ENCODE measurements at places on chromosomes 2 and 18.

DNA sequence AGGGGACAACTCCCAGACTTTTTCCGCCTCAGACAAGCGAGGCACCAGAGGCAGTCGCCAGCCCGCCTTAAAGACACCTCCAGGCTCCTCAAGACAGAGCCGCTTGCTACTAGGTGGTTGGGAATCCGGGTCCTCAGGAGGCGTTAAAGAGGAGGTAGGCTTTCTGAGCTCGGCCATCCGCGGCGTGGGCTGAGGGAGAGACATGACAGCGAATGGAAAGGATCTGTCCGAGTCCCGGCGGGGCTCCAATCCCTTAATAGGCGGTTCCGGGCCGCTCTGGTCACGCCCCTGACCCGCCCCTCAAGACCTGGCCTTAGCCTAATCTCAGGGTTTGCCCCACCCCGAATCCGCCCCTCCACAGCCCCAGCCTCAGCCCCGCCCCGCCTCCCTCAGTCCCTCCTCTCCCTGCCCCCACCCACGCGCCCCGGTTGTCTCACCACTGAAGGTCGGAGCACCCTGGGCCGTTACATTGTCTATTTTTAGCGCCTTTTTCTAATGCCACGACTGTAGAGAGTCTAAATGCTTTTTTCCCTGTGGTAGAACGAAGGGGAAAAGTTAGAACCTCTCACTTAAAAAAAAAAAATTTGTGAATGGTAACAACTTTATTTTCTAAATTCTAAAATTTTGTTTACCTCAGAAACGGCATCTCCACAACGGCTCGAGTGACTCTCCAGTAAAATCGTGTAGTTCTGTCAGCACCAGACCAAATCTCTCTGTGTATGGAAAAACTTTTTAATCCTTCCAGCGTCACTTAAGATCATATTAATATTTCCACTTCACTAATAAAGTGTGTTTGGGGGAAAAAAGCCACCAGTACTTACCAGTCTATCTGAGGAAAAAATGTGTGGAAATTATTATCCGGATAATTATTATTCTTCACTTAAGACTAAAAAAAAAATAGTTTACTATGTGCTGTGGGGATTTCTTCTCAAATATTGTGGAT lies at the start of gene RAD51AP2:
Gene RAD51AP2, minus strand, starts transcription at position 229 of the 943 bp plus-strand sequence. Its CDS starts 25 bp downstream, at position 204.
- peak; percentile 89 for DNase-seq

- DNase-seq = no peak
Measured at GRCh38 chr2:74846481-74846880, 12.6 kb downstream of the HK2 start.

GRCh38 chr2:232633413-232634205 lies at the start of gene EFHD1:
Gene EFHD1 (plus strand): TSS chr2:232633604. CDS start chr2:232633705, 101 bp downstream.
- DNase-seq = peak; percentile 59

- DNase-seq = no peak
Measured at GRCh38 chr2:10956006-10956790, 44.5 kb downstream of the KCNF1 start.

- DNase-seq = peak; percentile 7
Measured at GRCh38 chr2:50535971-50536759, 495.8 kb downstream of the NRXN1 start.

- peak; percentile 95 for DNase-seq
Measured at GRCh38 chr2:203811491-203812221, 55.9 kb upstream of the CTLA4 start.

DNA sequence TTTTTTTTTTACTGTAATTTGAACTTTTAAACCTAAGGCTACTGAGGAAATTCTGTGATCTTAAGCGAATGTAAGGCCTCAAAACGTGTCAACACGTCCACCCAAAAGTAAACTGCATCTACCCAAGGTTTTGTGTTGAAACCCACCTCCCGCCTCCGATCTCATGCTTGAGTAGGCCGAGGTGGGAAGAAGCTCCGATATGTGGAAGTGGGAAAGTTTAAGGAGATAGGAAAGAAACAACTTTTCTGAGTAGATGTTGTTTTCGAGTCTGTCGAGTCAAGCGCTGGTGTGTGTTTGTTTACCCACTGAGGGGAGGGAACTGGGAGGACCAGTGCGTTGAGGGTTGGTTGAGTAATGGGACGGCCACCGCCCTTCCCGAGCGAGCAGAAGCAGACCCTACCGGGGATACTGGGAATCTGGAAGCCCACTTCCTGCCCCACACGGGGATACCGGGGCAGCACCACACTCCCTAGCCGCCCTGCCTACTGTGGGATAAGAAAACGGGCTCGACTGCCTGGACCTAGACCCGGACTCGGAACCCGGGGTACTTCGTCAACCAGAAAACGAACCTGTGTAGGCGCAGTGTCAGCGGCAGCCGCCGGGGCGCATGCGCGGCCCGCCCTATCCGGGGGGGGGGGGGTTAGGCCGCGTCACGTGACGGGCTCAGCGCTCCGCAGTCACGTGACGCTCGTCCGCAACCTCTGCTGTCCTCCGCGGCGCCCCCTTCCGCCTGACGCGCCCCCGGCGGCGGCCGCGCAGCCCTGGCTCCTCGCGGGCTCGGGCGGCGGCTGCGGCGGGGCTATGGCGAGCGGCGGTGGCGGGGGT lies at the start of gene RETREG2:
Gene RETREG2, plus strand, starts transcription at position 724 of the 825 bp plus-strand sequence. Its CDS starts 78 bp downstream, at position 802.
- DNase-seq = peak; percentile 88

GRCh38 chr18:77469131-77469530 lies 219.5 kb downstream of the GALR1 start:
- DNase-seq = no peak

GRCh38 chr2:167506395-167506794 lies 618.1 kb downstream of the XIRP2 start:
- DNase-seq = peak; percentile 16

DNA sequence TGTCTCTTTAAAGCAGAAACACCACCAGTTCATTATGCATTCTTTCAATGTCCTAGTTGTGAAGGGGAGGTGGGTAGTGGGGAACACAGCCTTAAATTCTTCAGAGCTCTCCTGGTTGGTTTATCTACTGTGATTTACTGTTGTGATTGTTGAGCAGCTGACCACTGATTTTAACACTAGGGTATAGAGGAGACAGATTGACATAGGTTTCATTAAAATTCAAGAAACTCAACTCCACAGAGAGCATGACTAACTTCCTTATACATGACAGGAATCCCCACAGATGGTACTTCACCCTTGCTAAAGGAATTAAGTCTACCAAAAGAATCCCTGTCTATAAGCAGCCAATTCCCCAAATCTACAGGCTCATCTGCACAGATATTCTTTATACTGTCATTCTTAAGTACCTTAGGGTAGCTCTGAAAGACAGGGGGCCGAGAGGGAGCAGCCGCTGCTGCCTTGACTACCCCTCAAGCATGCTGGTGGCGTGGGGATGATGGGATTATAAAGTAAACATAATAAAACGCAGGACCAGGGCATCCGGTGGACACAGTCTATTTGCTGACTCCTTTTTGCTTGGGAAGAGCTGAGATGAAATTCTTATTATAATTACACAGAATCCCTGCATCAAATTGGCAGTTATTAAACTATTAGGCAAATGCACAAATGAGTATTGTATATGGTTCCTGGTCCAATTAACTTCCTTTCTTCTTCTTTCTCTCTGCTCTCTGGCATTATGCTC lies 1377.6 kb upstream of the PIK3C3 start:
- DNase-seq = no peak

GRCh38 chr2:23530909-23531276 lies 145.9 kb downstream of the KLHL29 start:
- DNase-seq = no peak

- no peak for DNase-seq
Measured at GRCh38 chr2:64595397-64596176, 58.1 kb downstream of the SERTAD2 start.

GRCh38 chr2:205076405-205076804 lies 531.1 kb downstream of the PARD3B start:
- no peak for DNase-seq

DNA sequence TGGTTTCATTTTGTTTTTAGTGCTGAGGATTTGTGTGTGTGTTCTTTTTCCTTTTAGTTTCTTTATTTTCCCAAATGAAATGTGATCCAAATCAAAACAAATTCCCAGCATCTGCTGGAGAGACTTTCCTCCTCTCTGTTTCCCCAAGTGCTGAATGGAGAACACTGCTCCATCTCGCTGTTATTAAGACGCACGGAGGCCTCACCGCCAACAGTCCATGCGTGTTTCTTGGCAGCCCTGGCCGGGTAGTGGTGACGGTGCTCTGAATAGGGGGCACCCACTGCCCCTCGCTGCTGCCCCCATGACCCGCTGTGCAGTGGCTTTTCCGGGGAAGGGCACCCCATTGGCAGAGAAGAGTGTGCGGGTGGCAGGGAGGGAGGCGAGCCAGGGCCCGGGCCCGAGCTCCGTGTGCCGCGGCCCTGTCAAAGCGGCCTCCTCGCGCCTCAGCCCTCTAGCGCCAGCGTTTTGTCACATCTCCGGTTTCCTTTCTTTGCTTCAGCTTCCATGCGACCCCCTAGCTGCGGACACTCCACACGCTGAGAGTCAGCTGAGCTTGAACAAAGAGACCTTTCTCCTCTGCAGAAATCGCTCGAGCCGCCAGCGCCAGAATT lies 473.7 kb upstream of the SALL3 start:
- no peak for DNase-seq

DNA sequence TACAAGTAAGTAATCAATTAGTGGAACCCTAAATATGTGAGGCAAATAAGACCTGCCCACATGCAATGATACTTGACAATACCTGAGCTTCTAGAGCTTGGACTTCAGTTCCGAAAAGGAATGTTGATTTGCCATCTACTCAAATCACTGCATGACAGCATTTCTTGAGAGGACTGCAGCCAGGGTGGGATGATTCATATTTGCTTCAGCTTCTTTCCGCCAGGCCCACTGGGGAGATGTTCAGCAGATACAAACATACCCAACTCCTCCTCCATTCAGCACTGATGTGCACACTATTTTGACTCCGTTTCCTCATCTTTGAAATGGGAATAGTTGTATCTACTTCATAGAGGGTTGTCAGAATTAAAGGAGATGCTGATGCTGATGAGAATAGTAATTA lies 28.8 kb upstream of the TMEM177 start:
- DNase-seq = no peak

DNA sequence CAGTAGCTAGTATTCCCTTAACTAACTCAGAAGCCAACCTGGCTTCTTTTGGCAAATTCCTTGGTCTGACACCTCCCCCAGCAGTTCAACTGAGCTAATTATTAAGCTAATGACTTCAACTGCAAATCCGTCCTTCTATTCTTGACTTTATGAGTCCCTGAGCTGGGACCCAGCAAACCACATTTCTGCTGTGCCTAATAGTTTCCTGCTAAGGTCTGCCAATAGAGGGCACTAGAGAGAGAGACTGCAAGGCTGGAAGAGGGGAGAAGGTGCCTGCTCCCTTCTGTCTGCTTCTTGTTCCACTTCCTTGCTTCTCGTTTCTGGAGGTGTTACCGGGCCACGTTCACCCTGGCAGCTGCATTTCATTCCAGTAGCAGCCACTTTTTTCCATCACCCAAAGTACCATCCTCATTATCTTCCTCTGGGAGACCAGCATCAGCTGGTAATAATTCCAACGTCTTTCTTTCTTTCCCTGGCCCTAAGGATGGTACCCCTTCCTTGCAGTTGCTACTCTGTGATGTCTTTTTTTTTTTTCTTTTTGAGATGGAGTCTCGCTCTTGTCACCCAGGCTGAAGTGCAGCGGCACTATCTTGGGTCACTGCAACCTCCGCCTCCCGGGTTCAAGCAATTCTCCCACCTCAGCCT lies 352.0 kb downstream of the TNS1 start:
- DNase-seq = peak; percentile 16

GRCh38 chr2:2291500-2292260 lies 39.4 kb downstream of the MYT1L start:
- DNase-seq = no peak

GRCh38 chr18:50638884-50639420 lies 79.1 kb downstream of the MAPK4 start:
- no peak for DNase-seq

DNA sequence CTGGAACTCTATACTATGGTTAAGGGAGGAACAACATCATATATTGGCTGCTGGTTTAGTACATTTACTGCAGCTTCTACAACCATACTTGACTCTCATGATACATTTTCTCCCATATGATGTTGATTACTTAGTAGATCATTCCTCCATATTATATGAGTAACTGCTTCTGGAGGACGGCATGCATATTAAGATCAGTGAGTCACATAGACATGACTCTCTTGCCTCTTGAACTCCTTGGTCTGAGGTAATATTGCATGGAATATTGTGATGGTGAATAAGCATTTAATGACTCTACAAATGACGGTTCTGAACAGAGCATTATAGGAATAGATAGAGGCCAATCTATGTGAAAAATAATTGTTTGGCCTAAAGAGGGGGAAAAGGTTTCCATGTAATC lies 418.8 kb upstream of the SPHKAP start:
- peak; percentile 90 for DNase-seq

- no peak for DNase-seq
Measured at GRCh38 chr2:217691920-217692666, 310.7 kb downstream of the TNS1 start.

GRCh38 chr2:217996361-217996760 lies 6.4 kb downstream of the TNS1 start:
- peak; percentile 92 for DNase-seq

- DNase-seq = no peak
Measured at GRCh38 chr2:191629976-191630712, 47.8 kb upstream of the NABP1 start.

DNA sequence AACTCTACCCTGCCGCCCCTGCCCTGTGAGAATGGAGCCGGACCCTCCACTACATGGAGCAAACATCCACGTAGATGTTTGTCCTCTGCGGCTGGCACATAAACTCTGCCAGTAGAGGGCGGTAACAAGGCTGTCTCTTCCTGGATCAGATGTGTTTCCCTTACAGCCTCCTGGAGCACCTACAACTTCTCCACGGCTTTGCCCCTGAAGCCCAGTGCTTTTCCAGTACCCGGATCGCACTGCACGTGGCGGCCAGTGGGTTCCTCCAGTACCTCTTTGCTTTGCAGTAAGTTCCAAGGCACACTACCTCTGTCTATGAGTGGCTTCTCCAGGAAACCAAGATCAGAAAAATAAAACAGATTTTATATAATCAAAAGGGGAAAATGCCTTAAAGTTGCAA lies 651.3 kb downstream of the DCDC2C start:
- DNase-seq = no peak

GRCh38 chr2:190407246-190407661 lies 901 bp upstream of the MFSD6 start:
- no peak for DNase-seq

DNA sequence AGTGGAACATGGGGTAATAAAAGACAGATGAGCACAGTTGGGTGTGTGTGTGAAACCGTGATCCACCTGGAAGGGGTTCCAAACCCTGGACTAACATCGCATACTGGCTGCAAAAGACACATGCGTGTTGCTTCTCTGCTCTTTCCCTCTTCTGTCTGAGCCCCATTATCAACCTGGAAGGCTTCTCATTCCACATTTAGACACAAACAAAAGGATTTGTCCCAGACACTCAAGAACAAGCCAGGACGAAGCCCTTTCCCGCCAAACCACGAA lies 7.0 kb upstream of the SP9 start:
- DNase-seq = no peak
